ENCODE measurements at places on chromosomes 4 and X.

GRCh38 chrX:114959729-114960128 lies 57.7 kb downstream of the IL13RA2 start:
- no peak for DNase-seq

DNA sequence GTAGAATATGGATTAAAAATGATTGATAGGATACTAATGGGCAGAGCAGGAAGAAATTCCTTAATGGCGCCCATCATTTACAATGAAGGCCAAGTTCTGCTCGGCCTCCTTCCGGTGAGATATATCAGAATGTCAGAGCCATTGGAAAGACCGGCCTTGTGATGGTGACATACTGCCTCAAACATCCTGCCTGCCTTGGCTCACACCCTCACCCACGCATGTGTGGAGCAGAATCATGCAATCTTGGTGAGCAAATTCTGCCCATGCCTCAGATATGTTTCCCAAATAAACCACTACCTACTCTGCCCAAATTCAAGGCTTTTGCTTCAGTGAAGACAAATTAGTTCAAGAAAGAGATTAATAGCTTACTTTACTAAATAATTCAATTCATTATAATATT lies 163.3 kb downstream of the MID1 start:
- no peak for DNase-seq

DNA sequence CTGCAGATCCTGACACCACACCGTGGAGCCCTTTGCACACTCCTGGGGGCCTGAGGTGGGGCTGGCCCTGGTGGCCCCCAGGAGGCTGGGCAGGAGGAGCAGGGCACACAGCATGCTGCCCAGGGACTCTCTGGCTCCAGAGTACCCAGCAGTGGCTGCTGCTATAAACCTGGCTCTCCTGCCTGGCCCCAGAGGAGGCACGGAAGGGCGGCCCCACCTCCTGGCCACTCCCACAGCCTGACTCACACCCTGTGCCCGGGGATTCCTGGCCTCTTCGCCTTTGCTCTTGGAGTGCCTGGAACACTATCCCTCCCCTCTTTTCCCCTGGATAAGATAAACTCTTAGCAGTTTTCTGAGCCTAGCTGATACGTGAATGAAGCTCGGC lies at the start of gene PSAPL1:
PSAPL1 (minus strand) TSS at position 165 of the 385 bp plus-strand sequence; CDS start at position 114, 51 bp downstream.
- DNase-seq: no peak

DNA sequence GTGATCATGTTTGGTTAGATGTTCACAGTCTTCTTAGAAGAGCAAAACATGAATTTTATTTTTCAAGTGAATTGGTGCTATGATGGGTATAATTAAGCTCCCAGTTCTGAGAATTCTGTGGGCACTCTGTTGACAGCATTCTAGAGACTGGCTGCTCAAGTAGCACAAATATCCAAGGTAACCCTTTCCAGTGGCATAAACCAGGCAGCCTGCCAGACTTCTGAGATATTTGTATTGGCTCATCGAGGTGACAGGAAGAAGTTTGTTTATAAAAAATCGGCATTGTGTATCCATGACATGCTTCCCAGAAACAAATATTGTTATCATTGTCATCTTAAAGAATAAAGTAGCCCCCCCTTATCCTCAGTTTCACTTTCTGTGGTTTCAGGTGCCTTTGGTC lies 28.3 kb downstream of the LANCL3 start:
- DNase-seq: no peak

GRCh38 chr4:183154701-183155391 lies 55.8 kb downstream of the WWC2 start:
- DNase-seq: no peak

GRCh38 chrX:68711845-68712244 lies 64.4 kb downstream of the STARD8 start:
- DNase-seq: no peak

- DNase-seq: no peak
Measured at GRCh38 chr4:177103619-177104018, 206.1 kb upstream of the NEIL3 start.
